ENCODE measurements at places on chromosomes 2 and 18.

GRCh38 chr18:68397241-68398035 is 317.5 kb downstream of the TMX3 start:
- DNase-seq = no peak

DNA sequence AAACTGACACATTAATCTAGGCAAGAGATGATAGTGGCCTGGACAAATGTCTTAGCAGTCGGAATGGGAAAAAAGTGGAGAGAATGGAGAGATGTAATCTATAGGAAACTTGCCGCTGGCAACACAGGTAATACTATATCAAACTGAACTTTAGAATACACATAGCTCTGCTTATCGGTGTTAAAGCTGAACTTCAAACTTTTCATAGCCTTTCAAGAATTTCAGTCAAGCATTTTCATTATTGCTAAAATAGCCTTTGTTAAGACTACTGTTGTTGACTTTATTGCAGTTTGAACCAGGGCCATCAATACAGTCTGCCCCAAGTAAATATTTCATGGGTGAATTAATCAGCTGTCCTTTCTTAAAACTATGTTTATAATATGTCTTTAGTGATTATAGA is 12.9 kb upstream of the CHST9 start:
- no peak for DNase-seq

DNA sequence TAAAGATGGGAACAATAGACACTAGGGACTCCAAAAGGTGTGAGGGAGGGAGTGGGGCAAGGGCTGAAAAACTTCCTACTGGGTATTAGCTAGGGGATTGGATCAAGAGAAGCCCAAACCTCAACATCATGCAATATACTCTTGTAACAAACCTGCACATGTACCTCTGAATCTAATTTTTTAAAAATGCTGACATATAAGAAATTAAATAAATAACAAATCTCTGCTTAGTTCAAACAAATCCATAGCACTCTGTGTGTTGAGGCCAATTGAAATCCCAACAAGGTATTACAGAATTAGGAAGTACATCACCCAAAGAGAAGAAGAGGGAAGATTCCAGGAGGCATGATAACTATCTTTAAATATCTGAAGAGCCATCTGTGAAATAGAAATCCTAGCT is 55.4 kb upstream of the CDH20 start:
- DNase-seq = no peak

GRCh38 chr2:214578442-214578841 is 167.6 kb downstream of the VWC2L start:
- no peak for DNase-seq

- DNase-seq = no peak
Observed at GRCh38 chr2:195903956-195904355, 164.7 kb downstream of the DNAH7 start.

DNA sequence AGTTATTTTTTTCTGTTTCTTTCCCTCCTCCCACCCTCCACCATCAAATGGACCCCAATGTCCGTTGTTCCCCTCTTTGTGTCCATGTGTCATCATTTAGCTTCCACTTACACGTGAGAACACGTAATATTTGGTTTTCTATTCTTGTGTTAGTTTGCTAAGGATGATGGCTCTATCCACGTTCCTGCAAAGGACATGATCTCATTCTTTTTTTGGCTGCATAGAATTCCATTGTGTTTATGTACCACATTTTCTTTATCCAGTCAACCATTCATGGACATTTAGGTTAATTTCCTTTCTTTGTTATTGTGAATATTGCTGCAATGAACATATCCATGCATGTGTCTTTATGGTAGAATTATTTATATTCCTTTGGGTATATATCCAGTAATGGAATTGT is 91.3 kb upstream of the TNP1 start:
- no peak for DNase-seq

- DNase-seq = no peak
Observed at GRCh38 chr2:233373316-233373715, 19.0 kb downstream of the DGKD start.

- DNase-seq = peak; percentile 81
Observed at GRCh38 chr2:233854241-233854981, at the start of gene HJURP. Gene HJURP, minus strand, starts transcription at chr2:233854535. Its CDS starts 35 bp downstream, at chr2:233854500.

DNA sequence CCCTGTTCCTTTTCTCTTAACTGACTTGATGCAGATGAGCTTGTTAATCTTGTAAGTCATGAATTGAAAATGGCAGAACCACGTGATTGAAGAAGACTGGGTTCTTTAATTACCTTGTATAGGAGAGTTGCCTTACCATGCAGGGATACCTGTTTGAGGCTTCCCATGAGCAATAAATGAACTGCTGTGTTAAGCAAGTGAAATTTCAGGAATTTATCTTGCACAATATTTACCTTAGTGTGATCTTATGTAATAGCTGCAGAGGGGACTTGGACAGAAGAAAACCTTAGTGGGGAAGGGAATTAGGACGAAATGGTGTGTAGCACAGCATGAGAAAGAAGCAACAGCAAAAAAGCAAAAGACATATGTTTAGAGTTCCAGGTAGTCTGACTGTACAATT is 384.0 kb upstream of the TMEFF2 start:
- no peak for DNase-seq

- no peak for DNase-seq
Observed at GRCh38 chr18:55918444-55918843, 330.5 kb upstream of the TCF4 start.

DNA sequence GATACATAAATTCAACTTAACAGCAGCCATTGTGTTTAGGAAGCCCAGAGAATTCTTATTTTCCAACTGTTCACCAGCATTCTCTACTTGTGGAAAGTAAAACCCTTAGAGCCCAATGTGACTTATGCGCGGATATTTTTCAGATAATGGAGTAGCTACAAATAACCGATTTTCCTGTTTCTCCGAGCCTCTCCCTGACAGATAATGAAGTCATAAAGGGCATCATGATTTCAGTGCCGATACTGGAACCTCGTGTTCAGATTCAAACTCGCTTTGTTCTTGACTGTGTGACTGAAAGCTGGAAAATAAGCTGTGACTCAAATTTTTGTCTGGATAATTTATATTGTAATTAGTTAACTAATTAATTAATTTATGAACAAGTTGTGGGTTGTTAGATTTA is 228.2 kb downstream of the VAPA start:
- DNase-seq = no peak

DNA sequence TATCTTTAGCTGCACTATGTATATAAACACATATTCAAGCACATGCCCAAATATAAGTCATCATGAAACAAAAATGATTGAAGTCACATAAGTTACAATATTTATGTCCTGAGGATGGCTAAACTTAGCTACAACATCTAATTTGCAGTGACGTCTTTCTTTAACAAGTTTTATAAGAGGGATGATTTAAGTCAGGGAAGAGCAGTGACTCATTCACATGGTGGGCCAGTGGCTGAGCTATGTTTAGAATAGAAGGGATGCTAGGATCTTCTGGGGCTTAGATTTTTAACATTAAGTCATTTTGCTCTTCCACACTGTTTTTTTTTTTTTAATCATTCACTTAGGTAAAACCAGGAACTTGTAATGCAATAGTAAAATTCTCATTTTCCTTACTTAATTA is 22.3 kb downstream of the ADCYAP1 start:
- DNase-seq = no peak

DNA sequence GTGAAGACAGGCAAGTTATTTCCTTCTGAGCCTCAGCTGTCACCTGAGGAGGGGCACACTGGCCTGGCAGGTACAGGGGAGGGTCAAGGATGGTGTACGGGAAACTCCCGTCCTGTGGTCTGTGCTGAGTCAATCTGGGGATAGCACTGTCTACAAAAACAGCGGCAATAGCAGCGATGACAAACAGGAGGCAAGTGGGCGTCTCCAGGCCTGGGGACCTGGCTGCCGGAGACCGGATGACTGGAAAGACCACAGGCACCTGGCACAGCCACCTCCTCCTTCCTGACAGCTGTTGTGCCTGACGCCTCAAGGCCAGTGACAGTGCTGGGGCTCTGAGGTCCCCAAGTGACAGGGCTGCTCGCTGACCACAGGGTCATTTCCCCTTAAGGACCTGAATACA is 202.1 kb upstream of the HS6ST1 start:
- DNase-seq = no peak

GRCh38 chr18:72197591-72197990 is 346.6 kb downstream of the CBLN2 start:
- DNase-seq = no peak

GRCh38 chr2:105784589-105784988 is 39.9 kb downstream of the NCK2 start:
- DNase-seq = no peak

DNA sequence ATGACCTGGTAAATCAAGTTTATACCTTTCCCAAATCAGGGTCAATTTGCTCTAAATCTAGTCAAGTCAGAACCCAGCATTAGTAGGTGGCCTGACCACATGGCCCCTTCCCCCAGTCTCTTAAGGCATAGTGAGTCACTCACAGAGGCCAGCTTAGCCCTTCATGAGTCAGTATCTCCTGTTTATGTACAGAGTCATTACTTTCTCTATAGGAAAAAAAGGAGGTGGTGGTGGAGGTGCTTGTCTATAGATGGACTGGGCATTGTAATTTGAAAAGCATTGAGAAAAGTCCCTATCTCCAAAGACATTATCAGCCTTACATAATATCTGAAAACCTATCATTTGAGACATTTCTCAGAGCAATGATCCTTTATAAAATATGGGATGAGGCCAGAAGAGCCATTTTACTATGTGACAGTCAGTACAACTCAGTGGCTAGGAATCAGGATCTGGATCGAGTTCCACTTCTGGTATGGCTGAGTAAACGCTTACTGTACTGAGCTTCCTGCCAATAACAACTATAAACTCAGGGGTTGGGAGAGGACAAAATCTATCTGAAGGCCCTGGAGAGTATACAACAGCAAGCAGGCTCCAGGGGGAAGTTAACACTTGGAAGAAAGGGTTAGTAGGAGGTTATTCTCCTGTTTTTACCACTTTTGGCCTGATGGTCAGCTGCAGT is 22.5 kb upstream of the SIGLEC15 start:
- DNase-seq = no peak

DNA sequence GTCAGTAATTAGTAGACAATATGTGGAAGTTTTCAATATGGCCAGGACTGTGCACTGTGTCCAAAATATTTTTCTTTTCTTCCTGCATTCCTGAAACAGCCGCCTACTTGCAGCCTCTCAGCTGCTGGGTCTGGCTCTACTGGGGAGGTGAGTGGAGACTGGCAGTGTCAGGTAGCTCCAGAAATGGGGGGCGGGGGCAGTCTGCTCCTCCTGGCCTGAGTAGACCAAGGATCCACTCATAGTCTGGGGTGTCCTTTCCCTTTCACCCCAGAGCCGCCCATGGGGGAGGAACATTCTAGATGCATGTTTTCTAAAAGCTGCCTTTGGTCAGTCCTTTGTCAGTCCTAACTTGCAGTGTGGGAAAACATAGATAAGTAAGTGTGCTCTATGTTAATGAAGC is 23.7 kb downstream of the TRAF3IP1 start:
- no peak for DNase-seq

GRCh38 chr2:10820562-10820961 is 8.0 kb upstream of the PDIA6 start:
- no peak for DNase-seq

DNA sequence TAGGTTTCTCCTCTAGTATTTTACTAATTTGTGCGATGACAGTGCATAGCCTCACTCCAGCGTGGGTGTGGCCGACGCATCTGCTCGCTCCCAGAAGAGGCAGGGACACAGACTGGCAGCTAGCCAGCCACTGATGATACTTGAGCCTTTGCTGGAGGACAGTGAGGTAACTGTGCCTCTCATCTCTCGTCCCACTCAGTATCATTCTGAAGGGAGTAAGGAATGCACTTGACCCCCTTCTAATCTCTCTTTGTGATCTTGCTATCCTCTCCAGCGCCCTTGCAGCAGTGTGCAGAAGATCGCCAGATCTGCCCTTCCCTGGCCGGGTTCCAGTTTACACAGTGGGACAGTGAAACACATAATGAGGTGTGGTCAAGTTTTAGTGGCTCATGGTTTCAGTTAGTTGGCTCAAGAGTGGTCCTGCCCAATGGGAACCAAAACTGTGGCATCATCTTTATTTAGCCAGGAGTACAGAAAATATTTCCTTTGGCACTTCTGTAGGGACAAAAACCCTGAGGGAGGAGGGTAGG is 17.5 kb downstream of the NCAPH start:
- DNase-seq = no peak

DNA sequence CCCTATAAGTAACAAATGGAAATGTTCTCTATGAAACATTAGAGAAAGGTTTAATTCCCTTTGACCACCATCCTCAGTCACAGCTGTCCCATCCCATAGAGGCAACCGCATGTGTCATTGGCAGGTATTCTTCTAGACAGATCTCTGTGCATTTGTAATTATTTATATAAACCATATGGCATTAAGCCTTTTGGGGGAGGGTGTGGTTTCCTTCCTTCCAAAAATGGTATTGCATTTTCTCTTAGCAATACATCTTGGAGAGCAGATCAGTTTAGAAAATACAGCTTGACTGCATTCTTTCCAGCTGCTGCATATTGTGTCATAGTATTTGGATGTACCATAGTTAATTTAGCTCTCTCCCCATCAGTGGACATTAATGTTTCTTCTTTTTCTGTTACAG is 57.7 kb downstream of the LCLAT1 start:
- no peak for DNase-seq

DNA sequence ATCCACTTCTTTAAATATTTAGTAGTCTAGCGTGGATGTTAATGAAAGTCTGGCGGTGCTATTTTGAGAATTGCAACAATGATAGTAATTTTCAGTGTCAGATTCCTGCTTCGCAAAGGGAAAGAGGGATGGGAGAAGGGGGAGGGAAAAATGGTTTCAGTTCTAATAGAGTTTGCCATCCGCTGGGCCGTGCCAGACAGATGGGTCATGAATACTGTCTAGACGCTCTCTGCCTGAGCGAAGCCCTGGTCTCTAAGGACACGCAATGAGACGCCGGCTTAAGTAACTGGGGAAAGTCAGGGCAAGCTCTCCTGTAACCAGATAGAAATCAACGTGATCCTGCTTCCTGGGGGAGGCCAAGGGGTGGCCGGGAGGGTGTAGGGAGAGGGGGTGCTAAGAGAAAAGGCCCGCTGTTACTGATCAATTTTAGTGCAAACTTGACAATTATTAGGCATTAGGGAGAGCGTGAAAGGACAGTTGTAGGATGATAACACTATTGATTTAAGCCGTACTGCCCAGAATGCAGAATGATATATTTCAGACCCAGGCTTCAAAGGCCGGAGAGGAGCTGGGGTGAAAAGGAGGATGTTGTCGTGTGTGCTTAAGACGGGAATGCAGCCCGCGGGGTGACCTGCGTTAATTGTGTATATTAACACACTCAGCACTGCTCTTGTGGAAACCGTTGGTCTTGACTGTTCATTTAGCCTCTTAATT is 229.2 kb downstream of the LDLRAD4 start:
- DNase-seq = no peak

DNA sequence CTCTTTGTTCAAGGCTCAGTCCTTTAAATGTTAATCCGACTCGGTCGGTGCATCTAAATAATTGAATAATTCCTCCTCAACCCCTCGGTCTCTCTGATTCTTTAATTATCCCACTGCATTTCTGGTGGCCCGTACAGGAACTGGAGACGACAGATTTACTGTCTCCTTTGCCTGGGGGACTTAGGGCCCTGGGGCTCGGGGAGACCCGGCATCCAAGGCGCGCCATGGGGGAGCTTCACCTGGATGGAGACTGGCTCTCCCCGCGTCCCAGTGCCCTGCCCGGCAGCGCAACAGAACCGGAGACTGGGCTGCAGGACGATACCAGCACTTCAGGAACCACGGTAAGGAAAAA is 47.7 kb upstream of the SELENOI start:
- no peak for DNase-seq

Data from activated T-helper 1 cell treated with Interleukin-2 at 50 U/mL for 16 hours (primary cell).